ENCODE measurements at places on chromosomes 12 and 14.

GRCh38 chr12:77076886-77077285 is 11.5 kb upstream of the E2F7 start:
- DNase-seq, result no peak

- DNase-seq, result peak; percentile 74
These were observed 173.3 kb downstream of the PPM1H start for GRCh38 chr12:62761658-62762057.

DNA sequence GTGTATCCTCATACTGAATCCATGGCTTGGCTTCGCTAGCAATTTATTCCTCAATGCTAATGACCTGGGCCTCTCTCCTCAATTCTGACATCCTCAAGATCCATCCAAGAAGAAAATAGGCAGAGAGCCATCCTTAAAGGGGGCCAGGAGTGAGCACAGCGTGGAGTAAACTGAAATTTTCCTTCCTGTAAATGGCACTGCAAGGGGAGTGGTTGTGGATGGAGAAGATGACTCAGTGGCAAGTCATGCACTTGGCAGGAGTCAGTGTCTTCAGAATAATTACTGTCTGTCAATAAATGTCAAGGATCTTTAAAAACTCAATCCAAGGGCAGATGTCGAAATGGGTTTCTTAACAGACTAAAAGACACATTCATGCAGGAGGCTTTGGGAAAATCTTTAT is 88.0 kb upstream of the TMEM132C start:
- DNase-seq, result no peak

GRCh38 chr14:67815573-67816225 is 691 bp downstream of the ZFYVE26 start:
- DNase-seq, result peak; percentile 40

DNA sequence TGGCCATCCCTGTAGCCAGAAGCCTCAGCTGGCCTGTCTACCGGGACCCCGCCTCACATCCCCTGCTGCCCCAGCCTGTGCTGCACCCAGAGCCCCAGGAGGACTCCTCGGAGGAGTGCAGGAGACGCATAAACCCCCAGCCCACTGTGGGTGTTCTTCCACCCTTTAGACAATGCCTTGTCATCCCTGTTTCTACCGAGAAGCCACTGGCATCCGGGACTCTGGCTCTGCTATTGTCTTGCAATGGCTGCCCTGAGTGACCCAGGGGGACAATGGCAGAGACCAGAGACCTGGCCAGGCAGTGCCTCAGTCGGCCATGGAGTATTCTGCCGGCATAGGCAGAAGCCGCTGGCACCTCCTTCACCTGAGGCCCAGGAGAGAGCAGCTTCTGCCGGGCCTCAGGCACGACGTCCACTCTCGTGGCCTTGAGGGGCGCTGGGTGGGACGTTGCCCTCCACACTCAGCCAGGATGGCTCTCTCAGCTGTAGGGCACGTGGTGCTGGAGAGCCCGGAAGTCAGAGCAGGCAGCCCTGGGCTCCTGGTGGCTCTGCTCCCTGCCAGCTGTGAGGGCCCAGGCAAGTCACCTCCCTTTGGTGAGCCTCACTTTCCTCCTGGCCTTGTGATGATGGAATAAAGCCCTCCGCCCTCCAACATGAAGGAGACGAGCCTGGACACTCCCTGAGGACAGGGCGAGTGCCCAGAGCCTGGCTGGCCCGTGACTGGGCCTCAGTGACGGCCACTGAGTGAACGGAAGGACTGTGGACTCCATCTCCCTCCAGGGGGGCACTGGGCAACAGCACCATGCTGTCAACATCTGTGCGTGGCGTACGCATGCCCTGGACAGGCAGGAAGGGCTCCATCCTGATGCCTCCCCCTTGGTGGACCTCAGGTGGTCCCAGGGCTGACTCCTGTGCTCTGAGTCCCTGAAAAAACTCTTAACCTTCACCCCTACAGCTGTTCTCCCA is 41.0 kb downstream of the TRAFD1 start:
- DNase-seq, result no peak

- DNase-seq, result peak; percentile 66
These were observed 40.8 kb upstream of the PNMA1 start for GRCh38 chr14:73754911-73755360.

- DNase-seq, result no peak
These were observed 289.1 kb upstream of the RTL1 start for GRCh38 chr14:101192661-101193000.

GRCh38 chr14:81638656-81639280 is 105.1 kb upstream of the SEL1L start:
- DNase-seq, result no peak

- no peak for DNase-seq
These were observed 38.0 kb downstream of the BTG1 start for GRCh38 chr12:92107621-92108131.

- DNase-seq, result peak; percentile 61
These were observed 8.6 kb downstream of the SLC38A6 start for GRCh38 chr14:60989599-60989998.

GRCh38 chr14:91406982-91407381 is 10.6 kb downstream of the CCDC88C start:
- no peak for DNase-seq

GRCh38 chr12:48807981-48808380 is 10.3 kb upstream of the CACNB3 start:
- no peak for DNase-seq

DNA sequence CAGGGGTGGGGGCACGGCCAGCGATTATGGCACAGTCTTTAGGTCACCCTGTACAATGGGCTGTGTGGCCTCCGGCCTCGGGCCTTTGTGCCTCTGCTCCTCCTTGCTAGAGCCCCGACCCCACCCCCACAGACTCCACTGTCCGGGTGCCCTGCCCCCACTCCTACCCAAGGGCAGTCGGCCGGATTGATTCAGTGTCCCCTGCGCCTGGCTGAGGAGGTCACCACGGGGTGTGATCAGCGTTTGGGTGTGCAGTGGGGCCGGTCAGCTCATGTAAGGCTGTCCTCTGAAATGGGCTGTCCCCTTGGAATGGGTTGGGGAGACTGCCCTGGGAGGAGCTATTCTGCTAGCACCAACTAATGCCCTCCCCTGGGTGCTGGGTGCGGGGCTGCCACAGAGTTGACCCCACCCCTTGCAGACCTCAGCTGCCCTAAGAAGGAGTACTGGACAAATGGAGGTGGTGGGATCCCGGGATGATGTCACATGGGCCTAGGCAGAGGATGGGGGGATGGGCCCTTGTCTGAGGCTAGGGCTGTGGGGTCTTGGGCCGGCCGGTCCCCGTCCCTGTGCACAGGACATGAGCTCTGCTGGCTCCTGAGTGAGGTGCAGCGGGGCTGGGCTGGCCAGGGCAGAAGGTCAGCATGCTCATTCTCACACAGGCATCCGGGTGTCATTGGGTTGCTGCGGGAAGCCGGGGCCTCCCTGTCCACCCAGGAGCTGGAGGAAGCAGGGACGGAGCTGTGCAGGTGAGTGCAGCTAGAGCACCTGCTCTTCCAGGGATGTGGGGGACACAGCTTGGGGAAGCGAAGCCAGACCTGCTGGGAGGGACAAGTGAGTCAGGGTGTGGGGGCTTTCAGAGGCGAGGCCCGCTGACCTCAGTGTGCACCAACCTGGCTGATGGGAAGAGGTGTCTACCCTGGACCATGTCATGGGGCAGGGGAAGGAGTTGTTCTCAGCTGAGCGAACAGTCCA is 23.4 kb downstream of the ASPG start:
- DNase-seq, result no peak

DNA sequence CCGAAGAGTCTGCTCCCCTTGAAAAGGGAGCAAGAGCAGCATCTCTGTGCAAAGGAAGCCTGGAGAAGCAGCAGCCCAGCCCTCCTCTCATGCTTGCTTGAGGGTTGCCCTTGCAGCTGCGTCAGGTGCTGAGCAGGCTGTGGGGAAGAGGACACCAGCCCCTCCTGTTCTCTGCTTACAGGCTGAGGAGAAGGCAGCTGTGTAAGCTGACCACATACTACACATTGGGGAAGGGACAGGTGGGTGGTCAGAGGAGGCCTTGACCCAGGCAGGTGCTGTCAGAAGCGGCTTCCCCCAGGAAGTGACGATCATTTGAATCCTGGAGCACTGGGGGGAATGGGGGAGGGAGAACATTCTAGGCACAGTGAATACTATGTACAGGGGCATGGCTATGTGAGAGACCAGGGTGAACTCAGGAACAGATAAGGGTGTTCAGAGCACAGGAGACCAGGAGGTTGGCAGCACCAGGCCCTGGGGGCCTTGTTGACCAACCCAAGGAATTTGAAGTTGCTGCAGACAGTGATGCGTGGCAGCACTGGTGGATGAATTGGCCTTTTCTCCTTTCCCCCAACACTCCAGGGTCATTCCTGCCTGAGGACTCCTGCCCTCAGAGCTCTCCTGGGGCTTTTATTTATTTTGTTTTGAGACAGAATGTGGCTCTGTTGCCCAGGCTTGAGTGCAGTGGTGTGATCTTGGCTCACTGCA is 2.7 kb upstream of the KLC1 start:
- no peak for DNase-seq
